Bronchial smooth muscle cell (primary cell): ENCODE measurements at places on chromosomes 13 and 19. TPM values are rescaled to one million over a fixed set of nuclear protein-coding genes. Genes with fewer than 3 reads are reported as not detected.

ZNF382 gene
- total RNA-seq, result 3.5 and 9.0 TPM in 2 replicates

MIR17HG gene
- total RNA-seq, result 2.0 and 3.3 TPM in 2 replicates

KIR2DL4 gene
- not detected in 2 replicates for total RNA-seq

LONP1 gene
- 71.9 and 105 TPM in 2 replicates for total RNA-seq

RLN3 gene
- total RNA-seq, result not detected in 2 replicates

NALCN gene
- 0.34 and 0.95 TPM in 2 replicates for total RNA-seq

TEX101 gene
- total RNA-seq, result not detected in 2 replicates

CEACAM20 gene
- total RNA-seq, result not detected in 2 replicates

MCEMP1 gene
- total RNA-seq, result not detected in 2 replicates

PRR22 gene
- total RNA-seq, result 0.09 and 0.16 TPM in 2 replicates

PGLYRP2 gene
- not detected in 2 replicates for total RNA-seq

SHANK1 gene
- 0.60 and 3.3 TPM in 2 replicates for total RNA-seq

ZNF813 gene
- total RNA-seq, result 3.9 and 5.3 TPM in 2 replicates

RUBCNL gene
- 1.4 and 3.5 TPM in 2 replicates for total RNA-seq

PPM1N gene
- 5.5 and 7.5 TPM in 2 replicates for total RNA-seq

PDE4A gene
- total RNA-seq, result 2.4 and 5.3 TPM in 2 replicates
